ENCODE measurements at places on chromosomes 13 and 19.

- no peak for DNase-seq
Observed at GRCh38 chr19:5179256-5179655, 161.4 kb downstream of the PTPRS start.

GRCh38 chr13:69243366-69243765 is 864.3 kb upstream of the ATXN8OS start:
- no peak for DNase-seq

DNA sequence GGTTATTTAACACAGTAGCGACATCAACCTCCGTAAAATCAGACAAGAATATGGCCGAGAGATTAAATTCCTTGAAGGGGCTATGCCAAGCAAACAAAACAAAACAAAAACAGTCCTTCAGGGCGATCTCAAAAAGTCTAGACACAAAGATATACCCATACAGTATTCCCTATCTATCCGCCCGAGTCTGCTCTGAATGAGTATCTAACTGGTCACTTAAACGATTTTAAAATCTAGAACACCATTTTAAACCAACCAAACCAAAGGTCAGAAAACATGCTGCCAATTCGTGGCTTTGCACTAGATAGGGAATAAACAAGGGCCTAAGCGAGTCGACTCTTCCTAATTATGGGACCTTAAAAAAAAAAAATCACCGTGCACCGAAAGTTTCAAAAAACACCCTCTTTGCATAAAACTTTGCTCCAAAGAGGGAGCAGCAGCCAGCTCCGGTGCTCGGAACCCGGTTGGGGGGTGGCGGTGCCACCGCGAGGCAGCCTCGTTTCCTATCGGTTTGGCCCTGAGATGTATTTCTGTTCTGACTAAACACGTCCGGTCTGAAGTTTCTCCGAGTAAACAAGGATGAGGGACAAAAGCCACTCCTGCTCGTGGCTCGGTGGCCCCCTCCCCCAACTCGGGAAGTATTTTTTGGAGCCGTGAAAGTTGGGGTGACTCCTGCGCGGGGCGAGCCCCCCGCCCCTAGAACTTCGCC is 1.8 kb downstream of the HMGB1 start:
- DNase-seq = peak; percentile 86

DNA sequence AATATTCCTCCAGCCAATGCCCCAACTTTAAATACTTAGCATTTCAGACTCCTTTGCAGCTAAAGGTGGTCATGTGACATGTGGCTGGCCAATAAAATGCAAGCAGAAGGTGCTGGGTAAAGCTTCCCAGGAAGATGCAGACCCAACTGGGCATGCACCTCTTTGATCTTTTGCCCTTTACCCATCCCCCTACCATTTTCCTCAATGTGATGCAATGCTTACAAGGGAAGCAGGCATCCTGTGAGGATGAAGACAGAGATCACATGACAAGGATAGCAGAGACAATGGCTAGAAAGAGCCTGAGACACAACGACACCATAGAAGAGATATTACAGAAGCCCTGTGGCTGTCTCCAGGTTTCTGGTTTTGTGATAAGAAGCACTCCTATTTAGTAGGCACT is 2.1 kb upstream of the WASF3 start:
- DNase-seq = no peak

DNA sequence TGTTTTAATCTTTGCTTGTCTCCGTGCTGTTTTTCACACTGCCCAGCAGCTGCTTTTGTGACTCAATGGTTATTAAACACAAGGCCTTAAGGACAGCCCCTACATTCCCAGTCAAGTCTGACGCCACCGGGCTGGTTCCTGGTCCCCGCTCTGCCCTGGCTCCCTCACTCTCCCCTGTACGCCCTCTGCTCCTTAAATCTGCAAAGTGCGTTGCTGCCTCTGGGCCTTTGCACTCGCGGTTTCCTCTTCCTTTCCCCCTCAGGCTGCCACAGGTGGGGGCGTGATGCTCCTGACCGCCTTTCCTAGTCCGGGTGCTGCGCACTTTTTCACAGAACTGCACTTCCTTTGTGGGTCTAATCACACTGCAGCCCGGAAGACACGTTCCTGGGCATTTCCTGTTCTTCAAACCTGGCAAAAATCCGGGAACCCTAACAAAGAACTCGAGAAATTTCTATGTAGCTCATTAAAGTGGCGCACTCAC is 25.6 kb downstream of the NOSIP start:
- DNase-seq = peak; percentile 92

DNA sequence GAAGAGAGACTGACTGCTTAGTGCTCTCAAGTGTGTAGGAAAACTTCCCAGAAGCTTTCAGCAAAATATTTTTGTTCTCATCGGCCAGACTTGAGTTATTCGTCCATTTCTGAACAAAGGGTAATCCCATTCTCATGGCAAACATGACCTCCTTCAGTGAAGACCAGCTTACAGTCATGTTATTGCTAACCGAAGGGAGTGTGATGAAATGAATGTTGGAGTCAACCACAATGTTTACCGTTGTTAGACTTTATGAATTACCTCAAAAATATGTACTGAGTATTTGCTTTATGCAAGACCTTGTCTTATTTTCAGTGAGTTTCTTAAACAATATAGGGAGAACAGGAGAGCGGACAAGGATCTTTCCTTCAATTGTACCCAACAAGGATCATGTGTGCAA is 228.6 kb downstream of the LMO7 start:
- DNase-seq = no peak

DNA sequence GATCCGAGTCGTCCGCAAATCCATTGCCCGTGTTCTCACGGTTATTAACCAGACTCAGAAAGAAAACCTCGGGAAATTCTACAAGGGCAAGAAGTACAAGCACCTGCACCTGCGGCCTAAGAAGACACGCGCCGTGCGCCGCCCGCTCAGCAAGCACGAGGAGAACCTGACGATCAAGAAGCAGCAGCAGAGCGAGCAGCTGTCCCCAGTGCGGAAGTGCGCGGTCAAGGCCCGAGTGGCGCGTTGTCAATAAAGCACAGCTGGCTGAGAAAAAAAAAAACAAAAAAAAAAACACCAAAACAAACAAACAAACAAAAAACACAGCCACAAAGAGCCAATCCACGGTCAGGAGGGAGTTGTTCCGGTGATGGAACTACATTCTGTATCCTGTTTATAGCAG is 4.7 kb upstream of the GNA15 start:
- DNase-seq = no peak

GRCh38 chr13:101697745-101698144 is 245.3 kb downstream of the ITGBL1 start:
- no peak for DNase-seq

GRCh38 chr13:107203146-107203847 is 635.4 kb upstream of the ARGLU1 start:
- peak; percentile 73 for DNase-seq

- no peak for DNase-seq
Observed at GRCh38 chr19:1455336-1456120, 5.6 kb downstream of the APC2 start.

- DNase-seq = no peak
Observed at GRCh38 chr19:3807131-3807480, 20.9 kb upstream of the MATK start.

All from dermis microvascular lymphatic vessel endothelial cell (primary cell).